ENCODE measurements at places on chromosomes 1 and 21. TPM values are rescaled to one million over a fixed set of nuclear protein-coding genes. Genes with fewer than 3 reads are reported as not detected.

GRCh38 chr1:78048446-78048845, 2.7 kb downstream of the GIPC2 start:
- no peak for DNase-seq

GRCh38 chr1:152107984-152108881, 7.0 kb downstream of the TCHH start:
- DNase-seq, result no peak

DNA sequence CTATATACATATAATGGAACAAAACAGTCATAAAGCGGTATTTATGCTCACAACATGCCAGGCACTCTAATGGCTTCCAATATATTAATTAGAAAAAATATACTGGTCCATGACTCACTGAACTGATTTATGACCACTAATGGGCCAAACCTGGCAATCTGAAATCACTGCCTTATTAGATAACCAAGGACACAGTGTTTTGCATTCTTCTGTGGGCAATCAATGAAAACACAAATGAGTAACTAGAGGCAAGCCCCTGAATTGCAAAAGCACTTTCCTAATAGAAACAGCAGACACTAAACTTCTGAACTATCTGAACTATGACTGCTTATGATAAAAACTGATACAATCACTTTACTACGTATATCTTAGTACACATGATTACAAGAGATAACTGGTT, 3.5 kb downstream of the GCLM start:
- DNase-seq, result no peak

DNA sequence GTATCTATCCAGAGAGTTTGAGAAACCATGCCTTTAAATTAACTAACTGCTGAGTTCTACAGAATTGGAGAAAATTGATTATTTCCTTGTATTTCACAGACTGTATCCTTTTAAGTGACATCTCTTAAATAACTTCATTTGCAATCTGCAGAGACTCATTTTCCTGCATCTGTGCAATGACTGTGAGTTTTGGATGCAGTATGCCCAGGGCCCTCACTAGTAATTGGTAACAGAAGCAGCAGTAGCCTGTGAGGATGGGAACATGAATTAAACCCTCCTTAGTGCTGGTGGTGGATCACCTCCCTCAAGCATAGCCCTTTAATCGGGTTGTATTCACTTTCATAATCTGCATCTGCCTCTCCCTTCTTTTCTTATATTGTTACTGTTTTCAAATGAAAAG, 21.7 kb upstream of the SH3D21 start:
- no peak for DNase-seq

- DNase-seq, result no peak
These were observed 52.8 kb upstream of the TBX15 start for GRCh38 chr1:119040906-119041305.

DNA sequence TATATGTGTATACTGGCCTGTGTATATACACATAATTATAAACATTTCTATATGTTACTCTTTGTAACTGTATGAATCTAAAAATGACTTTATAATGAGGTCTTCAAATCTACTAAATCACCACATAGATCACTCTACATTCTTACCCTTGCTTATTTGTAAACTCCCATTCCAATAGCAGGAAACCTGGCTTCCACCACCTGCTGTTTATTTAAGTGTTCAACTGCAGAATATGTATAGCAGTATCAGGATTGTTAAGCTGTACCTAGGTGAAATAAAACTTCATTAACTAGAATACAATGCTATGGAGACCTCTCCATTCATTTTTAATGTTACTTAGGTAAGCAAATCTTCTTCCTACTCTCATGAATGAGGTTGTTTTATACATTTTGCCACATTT, 1351.1 kb upstream of the B3GALT2 start:
- DNase-seq, result no peak

DNA sequence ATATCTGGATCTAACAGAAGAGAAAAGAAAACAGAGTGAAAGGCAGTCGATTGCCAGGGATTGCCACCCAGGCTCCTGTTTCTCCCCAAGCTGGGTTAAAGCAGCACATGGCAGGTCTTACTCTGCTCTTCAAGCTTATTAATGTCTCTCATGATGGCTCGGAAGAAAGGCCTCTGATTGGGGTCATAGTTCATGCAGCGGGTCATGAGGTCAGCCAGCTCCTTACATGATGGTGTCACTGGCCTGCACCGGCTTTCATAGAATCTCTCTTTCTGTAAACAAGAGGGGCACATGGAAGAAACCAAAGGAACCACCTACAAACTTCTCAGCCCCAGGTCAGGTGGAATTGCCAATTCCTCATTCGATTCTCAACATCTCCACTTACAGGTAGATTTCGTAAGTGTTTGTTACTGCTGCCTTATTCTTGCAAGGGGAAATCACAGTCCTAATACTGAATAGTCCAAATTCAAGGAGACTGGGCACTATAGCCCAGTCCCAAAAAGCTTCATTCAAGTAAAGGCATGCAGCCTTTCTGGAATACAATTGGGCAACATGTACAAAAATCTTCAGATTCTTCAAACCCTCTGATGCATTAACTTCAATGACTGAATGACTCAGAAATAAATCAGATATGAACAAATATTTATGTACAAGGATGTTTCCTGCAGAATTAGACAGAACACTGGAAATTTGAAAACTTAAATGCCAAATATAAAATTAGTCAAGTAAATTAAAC, 96.6 kb downstream of the RAVER2 start:
- DNase-seq, result no peak

DNA sequence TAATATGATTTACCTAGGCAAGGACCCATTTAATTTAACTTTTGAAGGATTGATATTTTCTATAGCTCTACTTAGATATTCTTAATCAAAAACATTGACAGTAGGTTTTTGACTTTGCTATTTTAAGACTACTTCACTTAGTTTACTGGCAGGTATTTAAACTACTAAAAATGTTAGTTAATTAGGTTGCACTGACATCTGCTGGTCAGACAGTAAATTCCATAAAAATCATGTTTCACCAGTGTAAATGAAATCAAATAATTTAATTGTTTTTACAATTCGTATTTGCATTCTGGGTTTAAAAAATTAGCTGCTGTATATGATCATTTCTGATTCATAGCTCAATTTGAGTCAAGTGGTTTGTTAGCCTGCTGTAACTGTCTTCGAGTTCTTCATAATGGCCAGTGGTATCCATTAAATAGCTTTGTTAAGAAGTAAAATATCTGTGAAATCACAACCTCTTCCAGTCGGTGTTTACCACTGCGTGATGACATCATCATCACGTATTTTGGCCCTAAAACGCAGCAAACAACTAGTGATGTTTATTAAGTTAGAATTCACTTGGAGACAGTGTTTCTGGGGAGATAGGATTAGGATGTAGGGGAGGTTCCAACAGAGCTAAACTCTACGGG, 26.2 kb downstream of the EXTL2 start:
- DNase-seq, result no peak

DNA sequence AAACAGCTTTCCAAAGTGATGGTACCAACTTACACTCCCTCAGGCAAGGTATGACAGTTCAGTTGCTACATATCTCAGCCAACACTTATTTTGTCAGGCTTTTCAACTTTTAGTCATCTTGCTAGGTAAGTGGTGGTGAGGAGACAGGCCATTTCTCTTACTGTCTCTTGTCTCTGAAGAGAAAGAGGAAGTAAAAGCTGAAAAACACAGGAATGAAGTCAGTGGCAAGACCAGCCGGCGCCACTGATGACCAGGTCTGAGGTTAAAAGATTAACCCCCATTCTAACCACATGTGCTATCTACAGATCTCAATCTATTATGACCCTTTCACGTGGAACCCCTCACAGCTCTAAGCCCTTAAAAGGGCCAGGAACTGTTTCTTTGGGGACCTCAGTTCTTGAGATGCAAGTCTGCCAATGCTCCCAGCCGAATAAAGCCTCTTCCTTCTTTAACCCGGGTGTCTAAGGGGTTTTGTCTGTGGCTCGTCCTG, 4.2 kb downstream of the ADCY10 start:
- no peak for DNase-seq

GRCh38 chr1:114756949-114757454, 782 bp downstream of the CSDE1 start:
- no peak for DNase-seq

GRCh38 chr1:28845786-28846543, 34.0 kb downstream of the OPRD1 start:
- DNase-seq, result no peak

GRCh38 chr1:202590975-202591411, 119.3 kb downstream of the SYT2 start:
- DNase-seq, result no peak

DNA sequence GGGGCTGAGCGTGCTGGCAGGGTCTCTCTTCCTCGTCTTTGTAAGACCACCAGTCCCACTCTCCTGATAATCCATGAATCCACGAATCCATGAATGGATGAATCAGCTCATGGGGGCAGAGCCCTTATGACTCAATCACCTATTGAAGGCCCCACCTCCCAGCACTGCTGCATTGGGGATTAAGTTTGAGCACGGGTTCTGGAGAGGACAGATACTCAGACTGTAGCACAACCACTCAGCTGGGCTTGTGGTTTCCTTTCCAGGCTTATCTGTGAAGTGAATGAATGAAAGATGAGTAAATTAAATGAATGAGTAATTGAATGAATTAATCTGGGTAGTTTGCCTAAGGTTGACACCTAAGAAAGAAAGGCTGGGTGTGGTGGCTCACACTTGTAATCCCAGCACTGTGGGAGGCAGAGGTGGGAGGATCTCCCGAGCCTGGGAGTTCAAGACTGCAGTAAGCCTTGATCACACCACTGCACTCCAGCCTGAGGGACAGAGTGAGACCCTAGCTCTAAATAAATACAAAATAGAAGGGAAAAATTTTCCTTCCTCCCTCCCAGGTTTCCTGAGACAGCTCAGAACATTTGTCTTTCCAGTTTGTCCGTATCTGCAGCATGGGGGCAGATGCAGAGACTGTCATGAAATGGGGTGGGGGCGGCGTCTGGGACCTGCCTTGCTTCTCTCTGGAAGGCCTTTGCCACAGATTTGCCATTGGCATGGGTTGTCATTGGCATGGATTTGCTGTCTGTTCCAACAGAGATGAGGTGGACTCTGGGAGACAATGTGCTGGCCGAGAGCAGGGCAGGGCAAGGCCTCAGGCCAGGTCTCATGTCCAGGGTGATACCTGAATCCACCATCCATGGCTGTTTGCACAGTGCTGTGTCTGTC, 187.7 kb upstream of the C1orf174 start:
- no peak for DNase-seq

DNA sequence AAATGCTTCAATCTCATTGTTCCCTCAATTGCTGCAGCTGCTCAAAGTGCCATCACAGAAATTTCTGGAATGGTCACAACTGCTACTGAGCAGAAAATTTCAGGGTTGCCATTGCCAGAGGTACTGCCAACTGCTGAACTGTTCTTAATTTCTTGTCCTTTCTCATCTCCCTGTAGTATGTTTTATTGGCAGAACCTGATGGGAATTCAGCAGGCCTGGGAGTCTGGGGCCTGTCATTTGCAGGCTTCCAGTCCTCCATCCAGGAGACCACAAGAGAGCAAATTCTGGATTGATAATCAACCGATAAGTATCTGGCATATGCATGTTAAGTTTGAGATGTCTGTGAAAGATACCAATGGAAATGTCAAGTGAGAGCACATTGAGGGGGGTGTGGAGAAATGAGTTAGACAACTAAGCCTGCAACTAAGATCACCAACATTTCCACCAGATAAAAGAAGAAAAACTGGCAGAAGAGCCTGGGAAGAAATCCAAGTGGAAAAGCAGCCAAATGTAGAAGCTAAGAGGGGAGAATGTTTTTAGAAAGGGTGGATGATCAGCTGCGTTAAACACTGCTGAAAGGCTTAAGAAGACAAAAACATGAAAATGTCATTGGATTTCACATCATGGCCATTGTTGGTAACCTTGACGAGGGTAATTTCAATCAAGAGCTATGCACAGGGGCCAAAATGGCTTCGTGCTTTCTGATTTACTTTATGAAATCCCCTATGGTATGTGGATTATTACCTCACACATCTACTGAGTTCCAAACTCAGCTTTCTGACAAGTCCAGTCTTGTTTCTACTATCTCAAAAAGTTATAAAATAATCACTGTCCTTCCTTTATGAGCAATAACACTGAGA, 648.1 kb downstream of the PLPP3 start:
- no peak for DNase-seq

DNA sequence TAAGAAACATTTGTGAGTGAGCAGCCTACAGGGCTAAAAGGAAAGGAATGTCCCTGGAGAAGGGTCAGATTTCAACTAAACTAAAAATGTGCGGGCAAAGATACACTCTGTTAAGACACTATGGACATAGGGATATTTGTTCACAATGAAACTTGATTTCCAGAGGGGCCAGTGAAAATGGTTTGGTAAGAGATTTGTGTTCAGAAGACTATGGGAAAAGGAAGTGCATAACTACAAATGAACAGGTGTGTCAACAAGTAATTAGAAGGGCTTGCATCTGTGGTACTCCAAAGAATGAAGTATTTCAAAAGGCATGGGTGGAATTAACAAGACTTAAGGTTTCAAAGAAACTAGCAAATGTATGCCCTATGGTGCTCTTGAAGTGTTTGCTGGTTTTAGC, 60.4 kb downstream of the NME7 start:
- DNase-seq, result no peak

DNA sequence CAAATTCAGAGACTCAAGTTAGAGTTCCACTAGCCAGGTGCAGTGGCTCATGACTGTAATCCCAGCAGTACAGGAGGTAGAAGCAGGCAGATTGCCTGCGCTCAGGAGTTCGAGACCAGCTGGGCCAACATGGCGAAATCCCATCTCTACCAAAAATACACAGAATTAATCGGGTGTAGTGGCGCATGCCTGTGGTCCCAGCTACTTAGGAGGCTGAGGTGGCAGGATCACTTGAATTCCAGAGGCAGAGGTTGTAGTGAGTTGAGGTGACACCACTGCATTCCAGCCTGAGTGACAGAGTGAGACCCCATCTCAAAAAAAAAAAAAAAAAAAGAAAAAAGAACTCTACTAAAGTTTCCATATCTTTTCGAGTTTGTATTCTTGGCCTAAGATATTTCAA, 36.7 kb upstream of the CHRM3 start:
- DNase-seq, result no peak

- no peak for DNase-seq
These were observed 27.7 kb downstream of the TRIM11 start for GRCh38 chr1:228378873-228379460.

GRCh38 chr1:55477953-55478352, 262.8 kb upstream of the USP24 start:
- DNase-seq, result no peak

GRCh38 chr1:232589812-232590743, 39.9 kb downstream of the SIPA1L2 start:
- no peak for DNase-seq

Gene RPE65
- polyA plus RNA-seq, result 0.17 TPM

Gene SV2A
- 7.8 TPM for polyA plus RNA-seq

Gene FCRL4
- polyA plus RNA-seq, result not detected

Gene SLAMF9
- polyA plus RNA-seq, result not detected

Gene SEC16B
- polyA plus RNA-seq, result 3.4 TPM

Gene CAPZB
- 280 TPM for polyA plus RNA-seq

Gene FAM151A
- 23.1 TPM for polyA plus RNA-seq

Gene S100A6
- polyA plus RNA-seq, result 198 TPM

Gene LEPR
- 7.7 TPM for polyA plus RNA-seq

Gene IFNLR1
- 5.3 TPM for polyA plus RNA-seq
